Left renal pelvis (tissue), 4 donors: ENCODE measurements at places on chromosomes 2 and 18. TPM values are rescaled to one million over a fixed set of nuclear protein-coding genes. Genes with fewer than 3 reads are reported as not detected.

Gene TDRD15
- polyA plus RNA-seq = 0.04 TPM

Gene STAT4
- 10.9 TPM for polyA plus RNA-seq

Gene ANKRD53
- polyA plus RNA-seq = 1.0 TPM

Gene TGFA
- polyA plus RNA-seq = 16.2 TPM

Gene PRKAG3
- polyA plus RNA-seq = not detected

Gene TRPM8
- polyA plus RNA-seq = 0.29 TPM

Gene NFATC1
- 14.8 TPM for polyA plus RNA-seq

Gene POTEC
- polyA plus RNA-seq = 0.03 TPM

Gene ALLC
- not detected for polyA plus RNA-seq

GRCh38 chr2:101064505-101064867 lies 62.4 kb downstream of the RPL31 start:
- DNase-seq = no peak

DNA sequence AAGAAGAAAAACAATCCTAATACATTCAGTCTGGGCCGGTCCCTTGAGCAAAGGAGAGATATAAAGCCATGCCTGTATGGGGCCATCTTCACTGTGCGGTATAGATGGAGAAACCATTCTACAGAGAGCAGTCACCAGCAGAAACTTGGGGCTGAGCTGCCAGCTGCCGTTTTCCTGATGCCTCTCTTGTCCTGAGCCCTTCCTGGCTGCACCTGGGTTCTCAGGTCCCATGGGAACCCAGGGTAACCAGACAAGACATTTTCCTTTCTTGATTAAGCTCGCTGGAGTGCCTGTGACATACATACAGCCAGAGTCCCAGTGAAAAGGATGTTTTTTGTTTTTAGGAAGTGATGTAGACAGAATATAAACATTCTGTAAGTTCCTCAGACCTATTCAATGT lies 5.3 kb upstream of the METTL21A start:
- DNase-seq = no peak

DNA sequence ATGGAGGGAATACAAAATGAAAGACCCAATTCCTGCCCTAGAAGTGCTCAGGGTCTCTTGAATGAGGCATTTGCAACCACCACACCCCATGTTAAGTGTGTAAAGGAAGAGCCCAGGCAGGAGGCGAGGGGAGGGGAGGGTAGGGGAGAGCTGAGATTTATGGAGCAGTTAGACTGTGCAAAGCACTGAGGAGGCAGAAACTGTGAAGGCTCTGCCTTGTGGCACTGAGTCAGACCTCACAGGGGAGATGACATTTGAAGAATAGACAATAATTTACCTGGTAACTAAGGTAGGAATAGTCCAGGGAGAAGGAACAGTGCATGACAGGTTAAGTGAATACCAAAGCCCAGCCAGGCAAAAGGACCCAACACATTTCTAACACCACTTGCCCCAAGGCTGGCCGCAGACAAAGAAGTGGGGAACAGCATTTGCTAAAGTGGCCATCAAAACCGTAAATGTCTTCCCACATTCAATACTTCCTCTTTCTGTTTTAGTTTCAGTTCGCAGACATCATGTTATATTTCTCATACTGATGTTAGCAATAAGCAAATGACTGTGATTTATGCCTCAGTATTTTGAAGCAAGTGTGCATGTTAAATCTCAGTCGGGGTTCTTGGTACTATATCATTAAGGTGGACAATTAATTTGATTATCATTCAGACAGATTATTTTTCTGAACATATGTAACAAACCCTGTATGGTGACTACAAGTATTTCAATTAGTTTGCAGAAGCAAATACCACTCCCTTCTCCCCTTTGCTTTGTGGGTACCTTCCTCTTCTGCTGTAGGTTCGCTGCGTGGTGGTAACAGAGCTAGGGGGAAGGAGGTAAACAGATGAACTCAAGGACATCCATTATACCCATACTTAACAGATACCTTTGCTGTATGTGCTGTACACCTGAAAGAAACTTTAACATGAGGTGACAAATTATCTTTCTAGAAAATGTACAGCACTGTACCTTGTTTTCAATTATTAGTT lies 27.5 kb downstream of the CDH20 start:
- DNase-seq = no peak

- DNase-seq = no peak
Measured at GRCh38 chr2:158144914-158145625, 43.4 kb downstream of the UPP2 start.

DNA sequence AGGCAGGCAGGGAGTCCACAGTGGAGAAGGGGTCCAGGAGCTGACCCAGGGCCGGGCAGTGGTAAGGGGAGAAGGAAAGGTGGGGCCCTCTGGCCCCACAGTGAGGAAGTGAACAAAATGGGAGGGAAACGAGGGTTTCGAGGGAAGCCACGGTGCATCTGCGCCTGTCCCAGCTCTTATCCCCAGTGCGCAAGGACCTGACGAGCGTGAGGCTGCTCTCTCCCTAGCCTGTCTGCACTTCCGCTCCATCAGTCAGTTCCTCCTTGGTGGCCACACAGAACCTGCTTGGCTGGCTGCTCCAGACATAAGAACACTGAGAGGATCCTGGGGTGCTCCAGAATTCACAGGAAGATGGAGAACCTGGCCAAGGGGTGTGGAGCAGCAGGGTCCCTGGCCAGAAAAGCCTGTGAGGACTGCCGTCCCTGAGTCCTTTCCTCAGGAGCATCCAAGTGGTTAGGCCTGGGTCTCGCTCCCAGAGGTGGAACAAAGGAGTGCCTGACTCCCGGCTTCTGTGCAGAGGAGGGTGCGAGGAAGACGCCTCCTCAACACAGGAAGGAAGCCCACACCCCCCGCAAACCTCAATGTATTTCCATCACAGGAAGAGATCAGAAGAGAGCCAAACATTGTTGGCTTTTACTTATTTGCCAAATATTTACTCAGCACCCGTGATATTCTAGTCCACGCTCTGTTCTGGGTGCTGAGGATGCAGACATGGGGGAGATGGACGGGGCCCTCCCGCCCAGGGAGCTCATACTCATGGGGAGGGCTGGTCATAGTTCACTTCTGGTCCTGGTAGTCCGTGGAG lies 43.7 kb upstream of the SEMA4C start:
- no peak for DNase-seq

DNA sequence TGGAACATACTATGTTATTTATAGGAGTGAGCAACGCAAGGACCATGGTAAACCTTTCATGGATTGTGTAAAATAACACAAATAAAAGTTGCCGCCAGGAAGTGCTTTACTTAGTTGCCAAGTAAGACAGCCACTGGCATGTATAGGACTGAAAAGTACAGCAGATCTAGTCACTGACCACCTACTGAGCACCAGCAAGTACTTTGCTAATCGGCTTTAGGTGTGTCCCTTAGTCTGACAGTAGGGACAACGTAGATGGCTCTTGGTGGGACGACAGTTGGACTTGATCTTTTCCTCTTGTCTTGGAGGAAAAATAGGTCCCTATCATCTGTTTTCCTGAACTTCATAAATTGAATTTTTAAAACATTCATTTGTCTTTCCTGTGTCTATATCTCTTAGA lies 13.6 kb upstream of the CXXC1 start:
- no peak for DNase-seq

DNA sequence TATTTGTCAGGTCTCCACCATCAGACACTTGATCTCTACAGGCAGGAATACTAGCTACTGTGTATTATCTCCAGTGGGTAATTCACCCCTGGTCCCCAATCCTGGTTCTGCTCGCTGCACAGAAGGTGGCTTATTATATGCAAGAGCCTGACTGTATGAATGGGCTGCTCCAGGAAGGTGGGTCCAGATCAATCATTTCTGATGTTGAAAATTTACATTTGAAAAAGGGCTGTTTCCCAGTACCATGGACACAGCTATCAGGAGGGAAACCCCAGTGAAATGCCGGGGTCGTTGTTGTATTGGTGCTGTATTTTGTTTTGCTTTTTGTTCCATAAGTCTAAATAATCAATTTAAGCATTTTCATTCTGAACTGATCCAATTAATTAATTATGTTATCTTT lies 367.6 kb downstream of the RND3 start:
- no peak for DNase-seq

DNA sequence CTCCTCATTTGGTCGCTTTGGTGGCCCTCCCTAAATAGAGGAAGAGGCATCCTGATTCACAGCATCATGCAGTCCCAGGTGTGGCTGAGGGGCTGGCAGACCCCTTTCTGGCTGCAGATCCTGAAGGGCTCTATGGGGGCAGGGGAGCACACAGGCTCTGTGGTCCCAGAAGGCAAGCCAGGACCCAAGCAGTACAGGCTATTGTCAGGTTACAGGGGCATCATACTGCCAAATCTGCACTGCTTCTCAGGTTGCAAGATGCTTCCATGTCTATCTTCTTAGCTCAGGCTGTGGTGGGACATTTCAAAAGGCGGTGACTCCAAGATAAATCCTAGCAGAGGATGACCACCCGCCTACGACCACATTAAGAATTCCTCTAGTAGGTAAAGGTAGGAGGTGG lies 54.3 kb downstream of the TTC32 start:
- no peak for DNase-seq

- DNase-seq = no peak
Measured at GRCh38 chr2:209387389-209387788, 36.5 kb upstream of the MAP2 start.

- no peak for DNase-seq
Measured at GRCh38 chr2:64024259-64024949, 5.2 kb upstream of the VPS54 start.

GRCh38 chr2:15671842-15672815 lies 80.5 kb downstream of the DDX1 start:
- no peak for DNase-seq

DNA sequence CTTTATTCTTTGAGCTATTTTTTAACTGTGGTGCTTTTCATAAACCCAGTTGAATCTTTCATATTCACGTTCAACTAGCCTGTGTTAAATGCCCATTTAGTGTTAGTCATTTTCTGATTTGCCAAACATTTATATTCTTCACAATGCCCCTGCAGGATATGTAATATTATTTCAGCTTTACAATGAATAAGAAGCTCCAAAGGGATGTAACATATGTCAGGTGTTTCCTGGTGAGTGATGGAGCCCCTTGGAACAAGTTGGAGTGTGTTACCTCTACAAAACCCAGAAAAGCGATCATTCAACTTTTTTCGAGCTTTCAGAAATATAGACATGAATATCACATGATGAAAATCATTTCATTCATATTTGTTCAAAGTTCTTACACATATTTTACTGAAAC lies 471.0 kb upstream of the CDH2 start:
- no peak for DNase-seq

GRCh38 chr2:7792031-7792651 lies 874.9 kb downstream of the RNF144A start:
- DNase-seq = peak; percentile 18

GRCh38 chr2:28102455-28102874 lies 211.9 kb downstream of the BABAM2 start:
- DNase-seq = no peak

GRCh38 chr2:140698636-140699035 lies 1432.2 kb downstream of the LRP1B start:
- no peak for DNase-seq

- no peak for DNase-seq
Measured at GRCh38 chr18:21191596-21192307, 50.3 kb upstream of the GREB1L start.

DNA sequence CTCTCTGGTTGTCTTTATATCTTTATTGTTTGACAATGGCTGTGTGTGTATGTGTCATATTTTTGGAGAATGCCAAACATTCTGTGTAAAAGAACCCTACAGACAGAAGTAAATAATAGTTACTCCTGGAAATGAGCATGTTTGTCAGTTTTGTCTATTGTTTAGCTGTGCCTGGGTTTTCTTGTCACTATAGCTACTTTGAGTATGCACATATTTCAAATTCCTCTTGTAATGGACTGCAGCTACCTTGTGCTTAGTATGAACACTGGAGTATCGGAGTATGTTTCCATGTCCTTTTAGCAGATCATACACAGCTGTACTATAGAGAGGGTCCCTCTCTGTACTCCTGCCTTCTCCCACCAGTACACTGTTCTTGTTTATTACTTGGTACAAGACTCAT lies 58.0 kb upstream of the DOCK10 start:
- DNase-seq = no peak

GRCh38 chr2:54528311-54528955 lies 72.3 kb downstream of the SPTBN1 start:
- DNase-seq = no peak
